ENCODE measurements at places on chromosomes 6 and 20.

DNA sequence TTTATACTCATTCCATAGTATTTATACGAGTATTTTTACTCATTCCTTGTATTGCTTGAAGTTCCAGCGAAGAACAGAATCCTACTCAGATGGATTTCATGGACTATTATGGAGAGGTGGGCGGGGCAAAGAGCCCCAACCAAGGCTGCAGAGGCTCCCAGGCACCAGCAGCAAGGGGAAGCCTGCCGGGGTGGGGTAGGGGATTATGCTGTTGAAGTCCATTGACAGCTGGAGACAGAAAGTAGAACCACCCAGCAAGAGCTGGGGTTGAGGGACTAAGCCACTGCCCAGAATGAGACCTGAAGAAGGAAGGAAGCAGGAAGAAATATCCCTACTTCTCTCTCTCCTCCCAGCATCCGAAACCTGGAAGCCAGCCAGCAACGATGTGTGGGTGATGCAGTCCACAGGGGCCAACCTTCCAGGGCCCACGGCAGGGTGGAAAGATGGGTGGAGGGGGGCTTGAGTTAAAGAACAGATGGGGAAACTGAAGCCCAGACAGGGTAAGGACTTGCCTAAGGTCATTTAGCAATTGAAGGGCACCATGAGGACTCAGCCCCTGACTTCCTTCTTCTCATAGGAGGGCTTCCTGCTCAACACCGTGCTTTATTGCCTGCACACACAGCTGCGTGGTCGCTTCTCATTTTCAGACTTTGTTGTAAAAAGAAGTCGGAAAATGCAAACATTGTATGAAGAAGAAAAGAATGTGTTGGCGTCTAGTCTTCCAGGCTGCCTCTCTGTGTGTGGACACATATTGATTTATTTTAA, 18.3 kb upstream of the GTSF1L start:
- DNase-seq, result no peak

- DNase-seq, result no peak
These were observed 110.4 kb upstream of the FRMD1 start for GRCh38 chr6:168189200-168190013.

DNA sequence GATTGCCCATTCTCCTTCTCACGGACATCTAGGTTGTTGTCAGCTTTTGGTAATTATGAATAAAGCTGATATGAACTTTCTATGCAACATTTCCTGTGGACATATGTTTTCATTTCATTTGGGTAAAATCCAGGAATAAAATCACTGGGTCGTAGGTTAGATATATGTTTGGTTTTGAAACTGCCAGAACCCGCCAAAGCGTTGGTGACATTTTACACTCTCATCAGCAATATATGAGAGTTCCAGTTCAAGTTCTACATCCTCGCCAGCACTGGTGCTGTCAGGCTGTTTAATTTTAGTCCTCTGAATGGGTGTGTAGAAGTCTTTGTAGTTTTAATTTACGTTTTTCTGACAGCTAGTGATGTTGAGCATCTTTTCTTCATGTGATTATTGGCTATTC, 27.5 kb upstream of the LRFN2 start:
- DNase-seq, result no peak

DNA sequence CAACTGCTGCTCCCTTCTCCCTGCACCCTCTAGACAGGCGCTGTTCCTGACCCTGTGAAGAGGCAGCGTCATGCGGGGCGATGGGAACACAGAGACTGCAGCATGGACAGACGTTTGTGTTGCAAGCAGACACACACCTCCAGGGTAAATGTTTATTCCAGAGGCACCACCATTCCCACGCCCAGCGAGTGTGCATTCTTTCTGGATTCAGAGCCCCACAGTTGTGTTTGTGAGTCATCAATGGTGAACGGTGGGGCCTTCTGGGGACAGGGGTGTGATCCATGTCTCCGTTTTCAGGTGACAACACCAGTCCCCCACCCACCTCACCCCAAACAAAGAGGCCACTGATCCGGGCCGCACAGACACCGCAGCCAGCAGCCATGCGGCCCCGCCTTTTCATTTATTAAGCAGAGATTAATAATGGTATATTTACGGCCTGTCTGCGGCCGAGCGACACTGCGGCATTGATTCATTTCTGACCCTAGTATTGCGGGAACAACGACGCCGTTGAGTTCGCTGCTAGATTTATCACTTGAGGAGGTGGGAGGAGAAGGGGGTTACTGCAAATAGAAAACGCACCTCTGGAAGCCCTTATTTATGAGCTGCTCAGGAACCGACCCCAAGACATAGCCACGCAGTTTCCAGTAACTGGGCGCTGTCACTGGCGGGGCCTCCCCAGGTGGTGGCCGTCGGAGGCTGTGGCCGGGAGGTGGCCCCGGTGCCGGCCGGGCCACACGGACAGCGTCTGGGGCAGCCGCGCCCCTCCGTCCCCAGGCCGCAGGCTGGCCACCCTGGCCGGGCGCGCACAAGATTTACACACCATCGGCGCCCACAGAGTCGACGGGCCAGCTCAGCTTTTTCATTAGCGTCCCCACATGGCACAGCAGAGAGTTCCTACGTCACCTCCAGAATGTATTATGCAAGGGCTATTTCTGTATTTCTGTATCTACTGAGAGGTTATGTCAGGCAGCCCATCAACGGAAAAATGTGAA, 367.6 kb downstream of the THBS2 start:
- no peak for DNase-seq

DNA sequence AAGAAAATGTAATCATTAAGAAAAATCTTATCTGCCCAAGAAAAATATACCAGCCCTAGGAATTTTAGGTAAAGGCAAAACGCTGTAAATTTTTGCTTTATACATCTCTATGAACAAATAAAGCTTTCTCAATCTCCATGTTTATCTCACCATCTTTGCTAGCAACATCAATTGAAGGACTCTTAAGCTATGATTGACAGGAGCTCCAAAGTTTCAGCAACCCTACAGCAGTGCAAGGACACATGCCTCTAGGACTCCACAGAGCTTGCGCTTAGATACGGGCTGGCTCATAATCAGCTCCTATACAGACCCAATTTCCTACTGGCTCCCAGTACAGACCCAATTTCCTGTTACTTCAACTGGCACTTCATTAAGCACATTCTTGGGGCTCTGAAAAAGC, 4.3 kb downstream of the NANP start:
- no peak for DNase-seq

DNA sequence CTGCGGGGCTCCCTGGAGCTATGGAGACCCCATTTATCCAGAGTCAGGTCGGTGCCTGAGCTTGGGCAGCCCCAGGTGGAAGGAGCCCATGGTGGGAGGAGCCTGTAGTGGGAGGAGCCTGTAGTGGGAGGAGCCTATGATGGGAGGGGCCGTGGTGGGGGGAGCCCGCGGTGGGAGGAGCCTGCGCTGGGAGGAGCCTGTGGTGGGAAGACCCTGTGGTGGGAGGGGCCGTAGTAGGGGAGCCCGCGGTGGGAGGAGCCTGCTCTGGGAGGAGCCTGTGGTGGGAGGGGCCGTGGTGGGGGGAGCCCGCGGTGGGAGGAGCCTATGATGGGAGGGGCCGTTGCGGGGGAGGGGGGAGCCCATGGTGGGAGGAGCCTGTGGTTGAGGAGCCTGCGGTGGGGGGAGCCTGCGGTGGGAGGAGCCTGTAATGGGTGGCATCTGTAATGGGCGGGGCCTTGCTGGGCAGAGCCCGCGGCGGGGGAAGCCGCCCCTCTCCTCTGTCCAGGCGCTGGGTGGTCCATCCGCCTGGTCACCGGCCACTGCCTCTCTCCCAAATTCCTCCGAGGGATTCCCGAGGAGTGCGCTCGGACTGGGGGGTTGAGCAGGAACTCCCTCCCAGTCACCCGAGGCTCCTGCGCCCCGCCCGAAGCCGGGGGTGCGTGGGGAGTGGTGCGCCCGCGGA, 567 bp upstream of the FNDC11 start:
- DNase-seq, result peak; percentile 82

DNA sequence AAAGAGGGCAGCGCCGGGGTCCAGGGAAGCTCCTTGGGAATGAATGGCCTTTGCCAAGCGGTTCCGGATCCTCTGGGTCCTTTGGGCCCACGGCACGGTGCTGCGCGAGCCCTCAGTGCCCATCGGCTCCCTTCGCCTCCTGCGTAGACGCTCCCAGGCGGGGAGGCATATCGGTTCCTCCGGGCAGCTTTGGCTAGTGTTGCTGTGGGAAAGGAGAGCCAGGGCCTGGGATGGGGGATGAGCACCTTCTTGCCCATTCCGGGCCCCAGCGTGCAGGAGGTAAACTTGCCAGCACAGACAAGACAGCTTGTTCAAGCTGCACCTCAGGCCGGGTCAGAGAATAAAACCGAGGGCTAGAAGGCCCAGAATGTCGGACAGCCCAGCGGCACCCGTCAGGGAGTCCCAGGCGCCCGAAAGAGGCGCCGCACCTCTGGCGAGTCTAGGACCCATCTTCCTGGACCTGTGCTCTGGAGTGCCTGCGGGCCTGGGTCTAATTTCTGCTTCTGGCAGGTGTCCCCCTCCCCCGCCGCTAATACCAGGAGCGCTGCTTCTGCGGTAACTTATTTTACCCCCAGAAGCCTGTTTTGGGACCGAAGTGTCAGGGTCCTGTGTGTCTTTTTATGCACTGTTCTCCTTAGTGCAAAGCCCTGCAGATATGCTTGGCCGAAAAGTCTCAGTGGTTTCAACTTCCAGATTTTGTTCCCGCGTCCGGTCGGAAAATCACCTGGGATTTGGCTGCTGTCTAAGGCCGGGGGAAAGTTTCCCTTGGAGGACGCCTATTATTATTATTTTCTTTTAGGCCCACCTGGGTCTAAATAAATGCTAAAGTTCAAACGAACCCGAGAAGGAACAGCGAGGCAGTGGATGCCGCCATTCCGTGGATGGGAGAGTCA, 1.7 kb upstream of the TFAP2C start:
- DNase-seq, result no peak

DNA sequence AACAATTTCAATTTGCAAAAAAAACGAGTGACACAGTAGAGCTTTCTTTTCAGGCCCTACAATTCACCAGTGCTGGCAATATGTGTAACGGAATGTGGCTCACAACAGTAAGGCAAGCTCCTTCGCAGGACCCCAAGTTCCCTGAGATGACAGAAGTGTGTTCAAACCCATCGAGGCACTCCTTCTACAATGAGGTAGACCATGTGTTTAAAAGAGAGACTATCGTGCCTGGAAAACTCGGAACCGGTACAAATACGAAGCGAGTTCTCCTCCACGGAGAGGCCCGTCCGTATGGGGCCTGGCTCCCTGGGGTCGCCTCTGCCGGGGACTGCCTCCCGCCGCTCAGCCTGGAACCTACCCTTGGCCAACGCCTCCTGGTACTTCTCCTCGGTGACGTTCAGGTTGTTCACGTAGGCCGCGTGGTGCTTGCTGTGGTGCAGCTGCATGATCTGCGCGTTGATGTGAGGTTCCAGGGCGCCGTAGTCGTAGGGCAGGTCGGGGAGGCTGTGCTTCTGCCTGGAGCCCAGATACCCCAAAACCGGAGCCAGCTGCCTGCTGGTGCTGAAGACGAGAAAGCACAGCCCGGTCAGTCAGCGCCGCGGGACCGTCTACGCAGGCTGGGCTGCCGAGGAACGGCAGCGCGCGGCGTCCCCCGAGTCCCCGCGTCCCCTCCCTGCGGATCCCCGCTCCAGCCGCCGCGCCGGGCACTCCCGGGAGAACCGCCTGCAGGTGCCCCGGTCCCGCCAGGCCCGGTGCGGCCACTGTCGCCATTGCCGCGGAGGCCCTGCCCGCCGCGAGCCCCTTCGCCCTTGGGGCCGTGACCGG, 526 bp downstream of the SOD2 start:
- peak; percentile 42 for DNase-seq

DNA sequence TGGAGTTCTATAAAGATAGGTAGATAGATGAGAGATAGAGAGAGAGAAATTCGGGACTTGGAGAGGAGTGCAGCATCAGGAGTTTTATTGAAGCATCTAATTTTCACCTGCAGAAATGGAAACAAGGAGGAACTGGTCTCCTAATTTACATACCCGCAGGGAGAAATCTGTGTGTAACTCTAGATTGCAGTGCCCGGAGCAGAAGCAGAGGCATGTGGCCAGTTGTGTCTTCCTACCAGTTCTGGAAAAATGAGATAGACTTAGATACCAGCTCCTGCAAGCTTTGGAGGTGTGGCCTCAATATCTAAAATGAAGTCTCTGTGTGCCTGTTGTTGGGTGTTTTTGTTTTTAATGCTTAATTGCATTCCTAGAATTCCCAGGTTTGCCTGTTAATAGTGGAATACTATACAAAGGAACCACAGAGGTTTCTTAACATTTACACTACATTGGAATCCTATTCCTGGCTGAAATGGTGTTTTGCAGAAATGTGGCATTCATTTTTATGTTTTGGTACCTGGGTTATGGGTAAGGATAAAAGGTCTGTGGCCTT, 57.4 kb downstream of the DTD1 start:
- no peak for DNase-seq

GRCh38 chr20:17860301-17861197, 108.0 kb downstream of the SNX5 start:
- no peak for DNase-seq

- no peak for DNase-seq
These were observed 276.3 kb downstream of the BCKDHB start for GRCh38 chr6:80382811-80383210.

DNA sequence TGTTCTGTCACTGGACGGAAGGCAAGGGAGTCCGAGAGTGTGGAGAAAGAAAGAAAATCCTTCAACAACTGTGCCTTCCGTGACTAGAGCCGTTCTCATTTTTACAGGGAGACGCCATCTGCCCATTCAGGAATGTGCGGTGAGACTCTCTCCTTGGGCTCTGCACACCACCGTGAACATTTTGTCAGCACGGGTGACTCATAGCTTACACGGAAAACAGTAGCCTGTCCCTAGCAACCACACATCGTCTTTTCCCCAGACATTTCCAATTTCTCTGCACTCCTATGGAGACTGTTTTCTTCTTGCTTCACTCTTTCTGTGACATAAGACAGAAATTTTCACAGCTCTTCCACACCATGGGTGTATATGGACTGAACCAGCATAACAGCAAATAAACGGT, 55.1 kb downstream of the TBXT start:
- no peak for DNase-seq

DNA sequence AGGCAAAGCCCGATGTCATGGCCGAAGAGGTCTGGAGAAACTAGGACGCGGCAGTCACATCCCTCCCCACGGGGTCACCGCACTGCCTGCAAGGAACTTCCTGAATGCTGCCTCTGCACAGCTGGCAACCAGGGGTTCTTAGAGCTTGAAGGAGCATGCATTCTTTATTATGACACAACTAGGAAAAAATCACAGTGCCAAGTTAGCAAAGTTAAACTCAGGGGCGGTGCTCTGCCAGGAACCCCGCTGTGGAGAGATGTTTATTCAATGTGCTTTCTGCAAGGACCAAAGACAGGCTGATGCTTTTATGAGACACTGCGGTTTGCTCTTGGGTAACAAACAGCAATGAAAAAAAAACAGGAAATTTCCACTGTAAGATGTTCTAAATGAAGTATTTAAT, 287.3 kb upstream of the FOXQ1 start:
- DNase-seq, result no peak

- no peak for DNase-seq
These were observed 12.5 kb downstream of the JAG1 start for GRCh38 chr20:10661261-10661660.

All from activated T-helper 9 cell treated with anti-CD3 and anti-CD28 coated beads, Interleukin-2, amount 50 U/mL, for 16 hours (primary cell).